MCF 10A (cell line): ENCODE measurements at places on chromosomes 2 and 18.
A peak's percentile ranks its signal among the peaks of the same experiment; 100 is the strongest.

DNA sequence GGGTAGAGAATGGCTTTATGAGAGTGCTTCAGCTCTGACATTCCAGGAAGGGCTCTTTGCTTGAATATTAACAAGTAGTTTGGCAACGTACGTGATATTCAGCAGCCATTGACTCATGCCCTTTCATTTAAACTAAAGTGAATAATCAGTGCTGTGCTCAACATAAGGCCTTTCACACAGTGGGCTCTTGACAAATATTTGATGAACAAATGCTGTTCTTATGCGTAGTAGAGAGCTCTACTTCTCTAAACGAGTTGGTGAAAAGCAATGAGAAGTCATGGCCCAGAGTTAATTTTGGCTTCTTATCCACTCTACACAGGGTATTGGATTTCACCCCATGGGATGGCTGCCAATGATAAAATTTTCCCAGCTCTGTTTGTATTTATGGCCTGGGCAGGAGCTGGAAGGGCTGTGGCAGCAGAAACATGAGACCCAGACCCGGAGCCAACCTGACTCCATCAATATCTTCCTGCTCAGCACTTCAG is 338.9 kb downstream of the CCDC85A start:
- DNase-seq, result peak; percentile 52

- DNase-seq, result no peak
Measured at GRCh38 chr18:80037869-80038630, 3.8 kb downstream of the RBFA start.

- DNase-seq, result no peak
Measured at GRCh38 chr18:48962252-48962993, 11.7 kb upstream of the SMAD7 start.

DNA sequence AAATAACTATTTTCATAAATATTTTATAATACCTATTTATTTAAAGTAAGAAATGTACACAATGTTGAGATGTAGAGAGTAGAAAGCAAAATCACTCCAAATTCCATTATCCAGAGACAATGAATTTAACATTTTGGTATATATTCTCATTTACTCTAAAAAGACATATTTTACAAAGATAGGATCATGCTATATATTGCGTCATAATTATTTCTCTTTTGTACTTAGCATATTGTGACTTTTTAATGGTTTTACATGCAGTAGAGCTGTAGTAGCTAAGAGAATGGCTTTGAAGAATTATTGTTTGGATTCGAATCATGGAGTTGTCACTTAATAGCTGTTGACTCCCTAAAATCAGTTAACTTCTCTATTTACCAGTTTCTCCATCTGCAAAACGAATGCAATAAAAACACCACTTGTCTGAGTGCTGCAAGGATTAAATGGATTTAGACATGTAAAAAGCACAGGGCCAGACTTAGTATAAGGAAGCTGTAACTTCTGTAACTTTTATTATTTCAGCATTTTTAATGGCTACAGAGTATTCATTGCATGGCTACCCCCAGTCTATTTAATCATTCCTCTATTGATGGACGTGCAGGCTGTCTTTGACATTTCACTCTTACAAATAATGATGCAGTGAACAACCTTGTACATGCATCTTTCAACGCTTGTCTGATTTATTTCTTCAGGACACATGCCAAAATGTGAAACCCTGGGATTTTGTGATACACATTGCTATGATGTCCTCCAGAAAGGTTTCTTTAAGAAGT is 33.2 kb downstream of the KCNS3 start:
- DNase-seq, result no peak

DNA sequence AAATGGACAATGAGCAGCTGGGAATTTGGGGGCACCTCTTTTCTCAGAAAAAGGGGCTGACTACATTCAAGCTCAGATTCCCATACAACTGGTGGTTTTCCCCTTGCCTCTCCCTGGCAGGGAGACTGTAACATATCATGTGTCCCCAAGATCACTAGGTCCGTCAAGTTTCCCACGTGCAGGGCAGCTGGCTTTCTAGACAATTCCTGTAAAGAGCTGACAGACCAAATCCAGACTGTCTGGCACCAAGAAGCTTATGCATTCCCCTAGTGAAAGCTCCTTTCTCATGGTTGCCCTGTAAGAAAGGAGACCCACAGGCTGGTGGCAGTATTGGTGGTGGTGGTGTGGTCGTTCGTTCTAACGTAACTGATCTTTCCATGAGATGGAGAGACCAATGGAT is 48.8 kb downstream of the THUMPD2 start:
- DNase-seq, result no peak

DNA sequence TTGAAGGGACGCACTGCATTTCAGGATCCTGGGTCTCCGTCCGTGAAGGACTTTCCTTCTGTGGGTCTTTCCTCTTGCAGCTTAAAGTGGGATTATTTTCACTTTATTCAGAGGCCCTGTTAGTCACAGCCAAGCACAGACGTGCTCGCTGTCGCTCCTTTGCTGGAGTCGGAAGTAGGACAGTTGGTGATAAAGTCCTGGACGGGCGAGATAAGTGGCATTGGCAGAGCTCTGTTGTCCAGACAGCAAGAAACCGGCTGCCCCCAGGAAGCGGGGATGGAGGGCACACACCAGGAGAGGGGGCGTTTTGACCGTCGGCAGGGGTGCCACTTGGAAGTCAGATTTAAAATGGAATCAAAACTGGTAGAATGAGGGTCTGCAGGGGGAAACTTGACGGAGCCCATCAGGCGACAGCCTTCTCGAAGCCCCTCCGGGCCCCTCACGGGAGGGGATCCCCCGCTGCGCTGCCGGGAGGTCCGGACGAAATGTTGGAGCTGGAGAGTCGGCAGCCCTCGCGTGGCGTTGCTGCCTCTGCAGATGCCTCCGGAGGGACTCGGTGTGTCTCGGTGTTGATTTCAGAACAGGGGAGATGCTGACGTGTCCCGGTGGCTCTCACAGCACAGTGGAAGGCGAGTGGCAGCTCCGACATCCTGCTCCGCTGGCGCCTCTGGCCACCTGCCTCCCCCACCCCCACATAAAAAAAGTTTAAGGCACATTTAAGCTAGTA is 124.2 kb downstream of the NFATC1 start:
- no peak for DNase-seq

DNA sequence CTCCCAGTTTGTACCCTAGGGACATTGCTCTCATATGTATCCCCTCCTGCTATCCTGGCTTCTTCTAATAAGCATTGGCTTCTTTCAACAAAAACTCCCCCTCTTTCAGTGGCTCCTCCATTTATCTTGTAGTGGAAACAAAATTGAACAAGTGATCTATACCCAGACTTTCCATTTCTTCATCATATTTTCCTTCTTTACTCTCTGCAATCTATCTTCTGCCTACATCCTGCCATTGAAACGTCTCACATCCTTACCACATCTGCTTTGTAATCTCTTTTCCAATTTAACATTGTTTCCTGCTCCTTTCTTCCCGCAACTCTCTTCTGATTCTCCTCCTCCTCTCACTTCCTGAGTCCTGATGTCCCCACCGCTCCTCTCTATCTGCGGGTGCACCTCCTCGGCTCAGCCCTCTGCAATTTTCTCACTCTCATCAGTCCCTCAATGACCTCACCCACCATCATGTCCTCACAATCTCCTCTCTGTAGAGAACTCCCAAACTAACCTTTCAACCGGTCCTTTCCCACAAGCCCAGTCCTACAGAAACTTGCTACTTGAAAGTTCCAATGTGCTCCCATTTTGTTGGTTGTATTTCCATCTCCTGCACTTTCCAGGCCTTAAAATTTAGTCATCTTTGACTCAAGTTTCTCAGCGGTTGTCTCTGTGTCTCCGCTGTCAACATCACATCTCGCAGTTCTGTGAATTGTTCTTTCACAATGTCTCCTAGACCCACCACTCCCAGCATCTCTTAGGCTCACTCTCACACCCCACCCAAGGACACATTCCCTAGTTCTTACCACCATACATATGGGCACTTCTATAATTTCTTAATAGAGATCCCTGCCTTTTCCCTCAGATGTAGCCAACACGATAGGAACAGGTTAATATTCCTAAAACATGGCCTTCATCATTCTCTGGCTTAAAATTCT is 24.0 kb downstream of the MAP3K19 start:
- no peak for DNase-seq

DNA sequence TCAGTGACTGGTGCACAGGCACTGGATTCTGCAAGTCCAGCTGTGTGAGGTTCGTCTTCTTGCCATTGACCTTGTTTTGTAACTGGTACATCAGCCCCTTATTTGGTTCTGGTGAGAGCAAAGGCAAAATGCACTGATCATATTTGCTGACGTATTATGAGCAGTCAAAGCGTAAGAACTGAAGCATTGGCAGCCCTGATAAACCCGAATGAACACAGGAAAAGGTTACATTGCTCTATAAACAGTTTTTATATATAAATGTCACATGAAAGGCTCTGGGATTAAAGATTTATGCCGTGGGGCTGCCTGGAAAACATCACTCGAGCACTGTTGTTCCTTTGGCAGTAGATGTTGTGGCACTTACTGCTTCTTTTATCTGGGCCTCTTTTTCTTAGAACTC is 167.9 kb downstream of the IRS1 start:
- no peak for DNase-seq

- DNase-seq, result peak; percentile 42
Measured at GRCh38 chr2:8477552-8478470, 204.0 kb upstream of the ID2 start.

DNA sequence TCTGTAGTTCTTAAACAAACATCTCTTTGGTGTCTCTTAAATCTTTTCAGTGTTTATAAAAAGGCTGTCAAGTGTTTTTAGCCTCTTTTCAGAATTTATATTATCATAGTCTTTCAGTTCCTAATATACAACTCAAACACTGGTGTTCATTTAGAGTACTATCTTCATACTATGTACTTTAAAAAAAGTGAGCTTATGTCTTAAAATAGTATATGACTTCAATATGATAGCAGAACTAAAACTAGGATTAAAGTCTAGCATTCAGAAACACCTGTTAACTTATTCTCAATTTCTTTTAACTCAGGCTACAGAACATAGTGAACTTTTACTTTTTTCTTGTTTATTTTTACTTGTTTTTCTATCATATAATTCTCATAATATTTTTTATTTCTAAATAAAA is 14.7 kb upstream of the IKZF2 start:
- no peak for DNase-seq

DNA sequence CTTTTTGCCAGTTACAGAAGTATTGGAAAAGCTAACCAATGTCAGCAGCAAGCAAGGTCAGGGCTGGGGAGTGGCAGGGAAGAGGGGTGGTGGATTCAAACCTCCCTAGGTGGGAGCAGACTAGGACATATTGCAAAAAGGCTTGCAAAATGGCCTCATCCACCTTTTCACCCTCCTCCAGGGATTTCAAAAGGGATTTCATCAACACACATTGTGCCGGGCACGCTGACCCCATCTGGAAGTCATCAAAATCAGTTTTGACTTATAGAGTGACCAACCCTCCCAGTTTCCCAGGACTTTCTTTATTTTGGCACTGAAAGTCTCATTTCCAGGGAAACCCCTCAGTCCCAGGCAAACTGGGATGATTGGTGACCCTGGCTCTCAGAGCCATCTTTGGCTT is 94.7 kb downstream of the BIN1 start:
- no peak for DNase-seq

- DNase-seq, result no peak
Measured at GRCh38 chr18:35144698-35145097, 96.1 kb upstream of the ZNF397 start.

GRCh38 chr2:9638532-9638931 is 7.7 kb upstream of the YWHAQ start:
- DNase-seq, result peak; percentile 89
